ENCODE measurements at places on chromosomes 4 and X.
A peak's percentile ranks its signal among the peaks of the same experiment; 100 is the strongest.

DNA sequence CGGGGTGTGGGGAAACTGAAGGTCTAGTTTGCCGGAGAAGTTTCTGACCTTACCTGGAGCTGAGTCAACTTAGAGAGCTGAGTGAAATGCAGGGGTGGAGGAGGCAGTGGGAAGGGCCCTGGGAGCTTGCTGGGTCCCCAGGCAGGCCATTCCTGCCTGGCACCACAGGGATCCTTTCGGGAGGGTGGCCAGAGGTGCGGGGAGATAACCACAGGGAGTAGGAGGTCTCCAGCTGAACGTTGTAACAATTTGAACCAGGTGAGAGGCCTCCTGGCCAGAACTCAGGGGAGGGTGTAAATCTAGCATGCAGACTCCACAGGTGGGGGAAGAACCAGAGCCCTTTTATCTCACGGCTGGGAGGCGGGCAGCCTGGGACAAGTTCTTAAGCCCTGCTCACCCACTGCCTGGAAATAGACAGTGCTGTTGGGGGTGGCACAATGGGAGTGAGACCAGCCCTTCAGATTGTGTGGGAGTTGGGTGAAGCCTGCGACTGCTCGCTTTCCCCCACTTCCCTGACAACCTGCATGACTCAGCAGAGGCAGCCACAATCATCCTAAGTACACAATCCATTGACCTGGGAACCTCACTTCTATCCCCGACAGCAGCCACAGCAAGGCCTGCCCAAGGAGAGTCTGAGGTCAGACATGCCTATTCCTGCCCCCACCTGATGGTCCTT lies 247.4 kb downstream of the ADGRA3 start:
- no peaks in the 10 kb centered on the region for H3K27me3 ChIP-seq
- no peak overlapping the region for H3K27ac ChIP-seq
- no peak overlapping the region for H3K4me3 ChIP-seq
- DNase-seq, result peak; percentile 55

- H3K36me3 ChIP-seq, result no peaks in the 10 kb centered on the region
- H3K27ac ChIP-seq, result no peak overlapping the region
- DNase-seq, result no peak
- no peak overlapping the region for H3K4me3 ChIP-seq
- no peaks in the 10 kb centered on the region for H3K4me1 ChIP-seq
Observed at GRCh38 chrX:19800821-19801374, 86.5 kb downstream of the SH3KBP1 start.

GRCh38 chrX:131729295-131729694 lies 185.4 kb downstream of the OR13H1 start:
- H3K36me3 ChIP-seq, result no peaks in the 10 kb centered on the region
- H3K4me1 ChIP-seq, result no peaks in the 10 kb centered on the region
- H3K27me3 ChIP-seq, result no peaks in the 10 kb centered on the region
- H3K4me3 ChIP-seq, result peak overlapping the region; percentile 85

GRCh38 chr4:156545003-156545785 lies 426.4 kb downstream of the PDGFC start:
- H3K4me1 ChIP-seq, result peaks cover 20% of the 10 kb centered on the region
- H3K36me3 ChIP-seq, result no peaks in the 10 kb centered on the region
- peak overlapping the region; percentile 33 for H3K27ac ChIP-seq
- H3K4me3 ChIP-seq, result no peak overlapping the region
- DNase-seq, result no peak

- peak overlapping the region; percentile 42 for H3K27ac ChIP-seq
- H3K4me1 ChIP-seq, result peaks cover 5% of the 10 kb centered on the region
- no peak for DNase-seq
- no peak overlapping the region for H3K4me3 ChIP-seq
Observed at GRCh38 chr4:101600287-101600686, 190.2 kb upstream of the BANK1 start.

DNA sequence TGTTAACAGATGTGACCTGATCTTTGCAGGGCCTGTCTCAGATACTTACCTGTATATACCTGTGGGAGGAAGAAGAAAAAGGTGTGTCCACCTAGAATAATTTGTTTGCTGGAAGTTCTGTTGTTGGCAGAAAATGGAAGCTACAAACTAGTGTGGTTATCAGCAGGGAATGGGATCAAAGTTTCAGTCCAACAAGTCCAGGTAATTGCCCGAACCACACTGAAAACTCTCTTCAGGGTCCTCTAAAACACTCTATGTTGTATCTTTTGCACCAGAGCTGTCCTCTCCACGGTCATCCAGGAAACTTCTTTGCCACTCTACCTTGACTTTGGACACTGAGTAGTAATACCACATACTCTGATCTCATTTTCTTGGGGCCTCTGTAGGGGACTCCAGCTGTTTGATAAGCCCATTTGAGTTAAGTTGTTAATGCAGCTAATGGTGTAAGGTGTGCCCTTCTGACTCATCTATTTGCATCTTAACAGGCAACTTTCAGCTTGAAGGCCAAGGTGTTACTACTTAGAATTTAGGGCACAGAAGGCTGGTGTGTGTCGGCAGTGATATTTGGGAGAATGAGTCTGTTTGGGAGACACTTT lies 38.7 kb upstream of the GATB start:
- H3K36me3 ChIP-seq, result no peaks in the 10 kb centered on the region
- H3K4me3 ChIP-seq, result no peak overlapping the region
- H3K4me1 ChIP-seq, result peaks cover 11% of the 10 kb centered on the region
- H3K27ac ChIP-seq, result no peak overlapping the region
- no peak for DNase-seq

DNA sequence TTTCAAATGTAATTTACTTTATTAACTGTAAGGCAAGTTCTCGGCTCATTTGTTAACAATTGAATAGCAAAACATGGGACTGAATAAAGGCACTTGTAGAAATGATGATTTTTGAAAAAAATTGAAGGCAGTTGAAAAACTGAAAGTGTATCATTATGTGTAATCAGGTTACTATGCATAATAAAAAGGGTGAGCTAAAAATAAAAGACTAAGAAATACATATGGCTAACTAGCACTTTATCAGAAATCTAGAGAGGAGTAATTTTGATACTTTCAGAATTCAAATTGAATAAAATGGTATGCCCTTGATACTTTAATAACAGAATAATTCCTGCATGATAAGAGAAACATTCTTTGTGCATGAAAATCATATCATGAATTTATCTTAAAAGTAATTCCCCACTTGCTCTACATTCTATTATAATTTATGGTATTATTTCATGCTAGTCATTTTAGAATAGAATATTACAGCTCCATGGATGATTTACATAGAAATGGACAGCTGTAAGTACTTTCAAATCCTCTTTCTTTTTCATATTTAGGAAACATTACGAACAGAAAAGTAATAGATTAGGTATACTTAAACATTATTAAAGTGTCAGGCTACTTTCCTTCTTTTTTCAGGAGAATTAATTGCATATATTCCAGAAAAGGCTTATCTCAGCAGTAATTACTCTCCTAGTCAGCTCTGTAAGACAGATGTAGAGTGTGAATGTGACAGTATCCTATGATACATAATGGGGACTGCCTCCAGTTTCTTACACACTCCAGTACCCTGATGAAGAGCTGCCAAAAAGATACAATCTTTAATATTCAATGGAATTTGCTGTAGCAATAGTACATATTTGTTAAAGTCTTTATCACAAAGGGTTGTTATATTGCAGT lies 697.3 kb downstream of the CCSER1 start:
- H3K27ac ChIP-seq, result no peak overlapping the region
- no peaks in the 10 kb centered on the region for H3K27me3 ChIP-seq
- H3K4me1 ChIP-seq, result no peaks in the 10 kb centered on the region
- no peaks in the 10 kb centered on the region for H3K36me3 ChIP-seq
- H3K4me3 ChIP-seq, result no peak overlapping the region
- DNase-seq, result no peak

- no peak for DNase-seq
- H3K4me1 ChIP-seq, result peaks cover 6% of the 10 kb centered on the region
- H3K36me3 ChIP-seq, result no peaks in the 10 kb centered on the region
- peak overlapping the region; percentile 3 for H3K27ac ChIP-seq
- H3K27me3 ChIP-seq, result no peaks in the 10 kb centered on the region
- no peak overlapping the region for H3K4me3 ChIP-seq
Observed at GRCh38 chr4:53598901-53599300, 7.6 kb upstream of the LNX1 start.

DNA sequence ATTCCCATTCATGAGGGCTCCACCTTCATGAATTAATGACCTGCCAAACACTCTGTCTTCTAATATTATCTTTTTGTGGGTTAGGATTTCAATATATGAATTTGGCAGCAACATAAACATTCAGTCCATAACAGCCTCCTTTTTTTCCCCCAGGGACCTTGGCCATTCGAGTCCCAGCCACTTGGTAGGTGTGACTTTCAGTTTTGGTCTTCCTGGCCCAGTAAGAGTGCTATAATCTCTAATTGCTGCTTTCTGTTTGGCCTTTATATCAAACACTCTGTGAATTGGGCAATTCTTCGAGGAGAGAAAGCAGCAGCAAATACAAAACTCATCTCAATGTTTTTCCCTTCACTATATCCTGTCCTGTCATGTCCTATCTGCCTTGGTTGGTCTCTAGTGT lies 12.4 kb upstream of the RADX start:
- no peak overlapping the region for H3K27ac ChIP-seq
- no peak overlapping the region for H3K4me3 ChIP-seq
- H3K27me3 ChIP-seq, result peaks cover 37% of the 10 kb centered on the region
- no peaks in the 10 kb centered on the region for H3K4me1 ChIP-seq
